ENCODE measurements at places on chromosomes 2 and 18.

DNA sequence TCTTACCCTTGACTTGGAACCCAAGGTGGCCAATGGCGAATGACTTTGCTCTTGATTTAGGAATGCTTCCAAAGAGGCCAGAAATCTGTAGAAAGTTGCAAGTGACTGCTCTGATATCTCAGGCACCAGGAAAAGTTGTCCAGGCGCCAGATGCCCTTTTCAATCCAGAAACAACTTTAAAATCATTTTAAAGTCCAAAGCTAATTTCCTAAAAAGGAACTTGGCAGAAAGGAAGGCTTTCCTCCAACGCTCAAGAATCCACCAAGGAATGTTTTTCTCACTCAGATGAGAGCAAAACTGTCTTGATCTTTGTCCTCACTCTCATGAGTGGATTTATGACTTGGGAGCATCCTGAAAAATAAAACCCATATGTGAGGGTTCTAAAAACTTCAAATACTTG is 5.3 kb downstream of the NGEF start:
- no peak for DNase-seq

GRCh38 chr2:241189856-241190201 is 1.4 kb downstream of the ANO7 start:
- DNase-seq, result no peak

GRCh38 chr18:43170586-43170985 is 55.1 kb upstream of the RIT2 start:
- no peak for DNase-seq

- DNase-seq, result no peak
Observed at GRCh38 chr18:55213586-55213985, 254.3 kb upstream of the CCDC68 start.

- no peak for DNase-seq
Observed at GRCh38 chr2:124805060-124805459, 780.0 kb downstream of the CNTNAP5 start.

GRCh38 chr2:33210626-33211025 is 263.9 kb downstream of the LTBP1 start:
- no peak for DNase-seq

DNA sequence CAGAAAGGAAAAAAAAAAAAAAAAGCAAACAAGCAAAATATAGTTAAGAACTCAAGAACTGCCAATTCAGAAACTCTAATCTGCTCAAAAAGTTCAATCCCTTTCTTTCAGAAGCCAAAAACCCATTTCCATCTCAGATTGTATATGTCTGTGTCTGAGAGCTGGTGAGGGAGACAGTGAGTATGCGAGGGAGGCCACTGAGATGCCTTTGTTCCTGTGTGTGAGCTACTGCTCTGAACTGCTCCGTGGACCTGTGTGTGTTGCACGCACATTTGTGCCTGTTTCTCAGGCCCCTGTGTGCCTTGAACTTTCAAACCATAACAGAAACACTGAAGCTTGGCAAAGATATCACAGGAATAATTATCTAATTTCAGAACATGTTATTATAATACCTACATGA is 2.5 kb upstream of the PKDCC start:
- no peak for DNase-seq

DNA sequence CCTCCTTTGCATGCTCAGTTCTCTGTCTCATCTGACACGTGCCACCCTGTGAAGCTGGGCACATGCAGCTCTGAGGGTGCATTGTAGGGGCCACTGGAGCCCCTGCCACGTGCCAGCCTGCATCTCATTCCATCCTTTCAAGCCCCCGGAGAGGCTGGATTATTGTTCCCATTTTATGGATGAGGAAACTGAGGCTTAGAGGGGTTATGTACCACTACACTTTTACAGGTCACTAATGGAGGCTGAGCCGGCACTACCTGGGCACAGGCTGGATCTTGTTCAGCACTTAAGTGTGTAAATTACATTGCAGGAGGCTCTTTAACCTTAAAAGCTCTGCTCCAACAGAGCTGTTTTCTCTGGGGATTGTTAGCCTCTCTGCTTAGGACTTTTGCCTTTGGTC is 47.5 kb downstream of the KCNIP3 start:
- no peak for DNase-seq

GRCh38 chr18:11872479-11873136 is 21.4 kb downstream of the CHMP1B start:
- no peak for DNase-seq

DNA sequence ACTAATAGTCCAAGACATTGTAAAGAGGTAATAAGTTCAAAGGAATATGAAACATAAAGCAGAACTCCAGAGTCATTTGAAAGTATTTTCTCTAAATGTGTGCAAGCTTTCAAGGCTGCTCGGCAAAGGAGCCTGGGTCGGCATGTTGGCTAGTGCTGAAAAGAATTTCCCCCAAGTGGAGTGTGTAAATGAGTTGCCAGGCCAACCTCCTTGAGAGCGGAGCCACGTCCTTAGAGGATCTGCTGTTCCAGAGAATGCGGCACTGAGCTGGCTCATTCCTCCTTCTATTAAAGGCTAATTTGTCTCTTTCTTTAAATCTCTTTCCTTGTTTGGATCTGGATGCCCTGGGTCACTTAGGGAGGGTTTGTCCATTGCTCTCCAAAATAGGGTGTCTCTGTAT is 127.5 kb downstream of the RDH14 start:
- DNase-seq, result no peak

- no peak for DNase-seq
Observed at GRCh38 chr2:230443541-230443940, 27.5 kb downstream of the SP100 start.

DNA sequence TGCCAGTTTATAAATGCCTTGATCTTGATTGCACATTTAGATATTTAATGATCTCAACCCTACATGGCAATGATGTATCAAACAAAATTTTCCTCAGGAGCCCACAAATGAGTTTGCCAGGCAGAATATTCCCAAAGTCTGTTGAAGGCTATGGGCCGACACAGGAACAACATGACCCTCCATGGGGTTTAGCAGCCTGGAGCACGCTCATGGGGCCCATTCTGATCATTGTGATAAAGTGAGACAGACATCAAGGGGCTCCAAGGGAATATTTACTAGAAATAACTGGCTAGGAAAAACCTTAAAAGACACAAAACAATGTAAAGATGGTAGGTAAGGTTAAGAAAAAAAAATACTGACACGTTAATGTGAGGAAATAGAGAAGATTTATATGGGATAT is 485.4 kb downstream of the PLCL1 start:
- DNase-seq, result no peak

GRCh38 chr2:232937278-232937906 is 67.3 kb downstream of the SNORC start:
- no peak for DNase-seq

GRCh38 chr2:83282841-83283240 is 1176.2 kb downstream of the SUCLG1 start:
- no peak for DNase-seq

DNA sequence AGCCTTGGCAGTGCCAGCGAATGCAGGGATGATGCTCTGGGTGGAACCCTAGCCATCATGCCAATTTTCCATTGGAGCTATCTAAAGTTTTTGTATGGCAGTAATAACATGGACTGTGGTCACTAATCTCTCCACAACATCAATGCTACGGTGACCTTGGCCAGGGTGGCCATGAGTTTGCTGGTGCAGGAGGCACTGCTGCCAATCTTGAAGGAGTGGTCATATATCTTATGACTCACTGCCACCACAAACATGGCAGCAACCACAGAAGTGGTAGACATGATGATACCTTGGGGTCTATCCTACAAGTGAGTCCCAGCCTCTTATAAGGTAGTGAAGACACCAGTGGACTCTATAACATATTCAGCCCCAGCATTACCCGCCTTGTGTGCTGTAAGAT is 104.6 kb downstream of the EVA1A start:
- DNase-seq, result no peak

GRCh38 chr2:127431408-127432023 is 13.3 kb downstream of the PROC start:
- DNase-seq, result no peak

GRCh38 chr18:62577765-62578164 is 54.9 kb downstream of the ZCCHC2 start:
- DNase-seq, result no peak

DNA sequence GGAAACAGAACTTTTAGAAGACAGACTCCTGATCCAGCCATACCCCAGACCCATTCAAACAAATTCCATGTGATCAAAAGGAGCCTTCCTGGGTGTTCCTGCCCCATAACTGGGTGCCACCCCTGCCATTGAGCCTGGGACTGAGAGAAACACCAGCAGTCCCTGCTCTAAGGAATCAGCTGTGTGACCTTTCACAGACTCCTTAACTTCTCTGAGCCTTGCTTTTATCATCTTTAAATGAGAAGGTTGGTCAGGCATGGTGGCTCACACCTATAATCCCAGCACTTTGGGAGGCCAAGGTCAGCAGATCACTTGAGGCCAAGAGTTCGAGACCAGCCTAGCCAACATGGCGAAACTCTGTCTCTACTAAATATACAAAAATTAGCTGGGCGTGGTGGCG is 20.6 kb downstream of the CIDEA start:
- DNase-seq, result no peak

- no peak for DNase-seq
Observed at GRCh38 chr2:147639891-147640290, 204.9 kb upstream of the ACVR2A start.

- no peak for DNase-seq
Observed at GRCh38 chr2:160140471-160140870, 59.6 kb downstream of the ITGB6 start.

DNA sequence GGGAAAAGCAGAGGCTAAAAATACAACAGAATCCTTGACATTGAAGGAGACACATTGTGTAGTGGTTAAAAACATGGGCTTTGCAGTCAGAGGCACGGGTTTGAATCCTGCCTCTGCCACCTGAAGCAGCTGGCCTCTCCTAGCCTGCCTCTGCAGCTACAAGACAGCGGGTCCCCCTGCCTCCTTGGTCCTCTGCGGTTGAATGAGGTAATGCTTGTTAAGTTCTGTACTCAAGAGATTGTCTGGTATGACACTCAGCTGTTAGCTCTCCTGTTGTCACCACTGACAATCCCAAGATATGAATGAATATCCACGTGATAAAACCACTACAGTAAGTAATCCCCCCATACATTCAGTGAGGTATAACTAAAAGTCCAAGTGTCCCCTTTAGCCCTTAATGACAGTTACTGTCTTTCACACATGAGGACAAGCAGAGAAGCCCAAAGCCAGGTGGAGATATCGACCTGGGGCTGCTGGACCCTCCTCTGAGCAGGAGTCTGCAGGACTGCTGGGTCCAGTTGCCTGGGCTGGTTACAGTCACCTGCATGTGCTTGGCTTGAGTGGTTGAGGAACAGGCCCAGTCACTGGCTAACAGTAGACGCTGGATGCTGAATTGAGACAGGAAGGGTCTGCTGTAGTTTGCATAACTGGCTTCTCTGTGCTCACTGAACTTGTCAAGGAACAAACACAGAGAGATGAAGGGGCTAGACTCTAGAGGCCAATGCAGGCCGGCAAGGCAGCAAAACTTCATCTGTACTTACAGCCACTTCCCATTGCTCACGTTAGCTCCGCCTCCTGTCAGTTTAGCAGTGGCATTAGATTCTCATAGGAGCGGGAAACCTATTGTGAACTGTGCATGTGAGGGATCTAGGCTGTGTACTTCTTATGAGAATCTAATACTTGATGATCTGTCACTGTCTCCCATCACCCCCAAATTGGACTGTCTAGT is 85.5 kb downstream of the TGFA start:
- no peak for DNase-seq

GRCh38 chr2:174202188-174202587 is 46.1 kb downstream of the OLA1 start:
- DNase-seq, result no peak

DNA sequence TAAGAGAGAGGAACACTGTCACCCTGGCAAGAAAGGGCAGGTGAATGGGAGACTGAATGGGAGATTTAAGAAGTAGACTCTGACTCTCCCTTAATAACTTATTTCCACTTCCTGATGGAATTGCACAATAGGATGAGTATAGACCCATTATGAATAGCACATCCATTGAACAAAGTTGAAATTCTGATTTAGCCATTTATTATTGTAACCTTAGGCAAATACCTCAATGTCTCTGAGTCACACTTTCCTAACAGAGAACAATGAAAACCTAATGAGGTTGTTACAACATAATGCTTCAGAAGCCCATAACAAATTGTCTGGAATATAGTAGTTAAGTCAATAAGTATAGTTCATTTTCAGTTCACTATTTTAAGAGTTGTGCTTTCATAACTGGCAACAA is 78.9 kb downstream of the NRXN1 start:
- no peak for DNase-seq

DNA sequence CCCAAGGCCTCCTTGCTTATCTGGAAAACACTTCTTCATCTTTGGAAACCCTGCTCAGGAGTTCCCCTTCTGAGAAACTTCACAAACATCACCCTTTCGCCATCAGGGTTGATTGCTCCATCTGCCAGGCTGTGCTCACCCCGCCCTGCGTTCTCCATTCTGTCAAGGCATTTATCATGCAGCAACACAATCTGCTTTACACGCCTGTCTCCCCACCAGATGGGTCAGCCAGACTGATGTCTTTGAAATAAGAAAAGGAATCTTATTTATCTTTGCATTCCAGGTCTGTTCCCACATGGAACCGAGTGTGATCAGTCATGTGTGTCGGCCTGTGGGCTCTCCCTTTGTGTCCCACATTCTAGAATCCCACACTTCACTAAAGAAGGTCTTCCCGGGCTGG is 110.0 kb upstream of the ARL4C start:
- no peak for DNase-seq

DNA sequence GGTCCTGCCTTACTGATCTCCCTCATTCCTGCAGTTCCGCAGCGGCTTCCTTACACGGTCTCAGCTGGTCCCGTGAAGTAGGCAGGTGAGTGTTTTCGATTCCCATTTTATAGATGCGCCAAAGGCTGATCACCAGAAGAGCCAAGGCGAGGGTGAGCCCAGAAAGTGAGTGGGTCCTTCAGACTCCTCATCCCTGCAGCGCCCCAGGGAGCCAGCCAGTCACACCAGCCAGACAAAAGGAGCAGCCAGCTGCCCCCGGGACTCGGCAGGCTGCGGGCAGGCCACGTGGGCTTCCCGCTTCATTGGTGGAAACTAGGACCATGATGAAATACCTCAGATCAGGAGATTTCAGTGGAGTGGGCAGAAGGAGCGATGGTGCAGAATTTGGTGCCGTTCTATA is 85.9 kb downstream of the SMAD7 start:
- no peak for DNase-seq

DNA sequence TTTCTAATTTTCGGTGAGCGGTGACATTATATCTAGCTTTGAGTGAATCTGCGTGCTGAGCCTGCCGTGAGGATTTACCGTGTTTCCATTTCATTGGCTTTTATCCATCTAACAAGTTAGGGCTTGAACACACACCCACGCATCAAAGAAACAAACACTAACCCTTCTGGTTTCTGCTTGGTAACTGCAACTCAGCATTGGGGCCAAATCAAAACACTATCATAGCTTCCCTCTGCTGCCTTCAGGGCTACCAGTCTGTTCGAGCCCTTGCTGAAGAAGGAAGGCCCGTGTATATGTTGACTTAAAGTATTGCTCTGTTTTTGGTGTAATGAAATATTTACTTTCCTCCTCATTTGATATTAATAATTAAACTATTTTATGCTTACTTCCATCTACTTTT is 227.2 kb downstream of the PHLPP1 start:
- no peak for DNase-seq

GRCh38 chr2:203669820-203670219 is 36.6 kb upstream of the CD28 start:
- no peak for DNase-seq

- no peak for DNase-seq
Observed at GRCh38 chr2:150325656-150326314, 161.7 kb downstream of the RND3 start.
